ENCODE measurements at places on chromosomes 1 and 21.

DNA sequence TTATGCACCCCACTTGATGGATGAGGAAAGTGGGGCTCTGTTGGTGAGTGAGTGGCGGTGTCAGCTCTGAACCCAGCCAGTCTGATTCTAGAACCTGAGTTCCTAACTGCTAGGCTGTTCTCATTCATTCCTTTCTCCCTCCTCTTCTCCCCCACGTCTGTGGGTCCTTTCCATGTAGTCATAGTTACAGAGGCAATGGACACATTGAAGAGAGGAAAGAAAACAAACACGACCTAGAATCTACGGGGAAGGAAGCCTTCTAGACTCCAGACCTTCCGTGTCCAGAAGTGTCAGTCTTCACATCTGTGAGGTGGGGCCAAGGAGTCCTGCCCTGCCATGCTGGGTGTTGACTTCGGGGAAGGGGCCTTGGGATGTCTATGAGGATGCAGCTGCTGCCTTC, 115.8 kb upstream of the WNT4 start:
- no peak for DNase-seq

DNA sequence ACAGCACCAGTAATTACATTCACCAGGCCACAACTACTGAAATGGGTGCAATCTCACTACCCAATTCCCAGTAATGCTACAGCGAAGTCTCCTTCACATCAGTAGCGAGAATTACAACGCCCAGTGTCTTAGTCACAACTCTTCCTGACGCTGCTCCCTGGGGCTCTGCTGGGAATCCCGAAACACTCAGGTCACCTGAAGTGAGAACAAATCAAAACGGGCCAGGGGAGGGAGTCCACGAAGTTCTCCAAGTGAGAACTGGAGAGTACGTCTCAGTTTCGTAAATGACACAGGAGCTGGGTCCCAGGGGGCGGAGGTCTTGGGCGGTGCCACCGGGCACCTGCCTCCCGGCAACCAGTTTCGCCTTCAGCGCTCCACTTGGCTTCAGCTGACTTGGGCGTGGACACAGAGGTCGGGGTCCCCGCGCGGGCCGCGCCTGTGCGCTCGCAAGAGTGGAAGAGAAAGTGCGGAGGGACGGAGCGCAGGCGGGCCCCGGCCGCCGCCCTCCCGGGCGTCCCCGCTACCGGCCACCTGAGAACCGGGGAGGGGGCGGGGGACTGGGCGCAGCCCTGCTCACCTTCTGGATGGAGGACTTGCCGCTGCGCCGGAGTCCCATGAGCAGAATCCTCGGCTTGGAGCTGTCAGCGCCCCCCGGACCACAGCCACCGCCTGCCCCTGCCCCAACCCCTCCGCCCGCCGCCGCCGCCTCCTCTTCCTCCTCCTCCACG, 575 bp downstream of the RRAGC start:
- DNase-seq: peak; percentile 79

- DNase-seq: peak; percentile 75
Observed at GRCh38 chr1:12204140-12204539, 25.7 kb upstream of the VPS13D start.

DNA sequence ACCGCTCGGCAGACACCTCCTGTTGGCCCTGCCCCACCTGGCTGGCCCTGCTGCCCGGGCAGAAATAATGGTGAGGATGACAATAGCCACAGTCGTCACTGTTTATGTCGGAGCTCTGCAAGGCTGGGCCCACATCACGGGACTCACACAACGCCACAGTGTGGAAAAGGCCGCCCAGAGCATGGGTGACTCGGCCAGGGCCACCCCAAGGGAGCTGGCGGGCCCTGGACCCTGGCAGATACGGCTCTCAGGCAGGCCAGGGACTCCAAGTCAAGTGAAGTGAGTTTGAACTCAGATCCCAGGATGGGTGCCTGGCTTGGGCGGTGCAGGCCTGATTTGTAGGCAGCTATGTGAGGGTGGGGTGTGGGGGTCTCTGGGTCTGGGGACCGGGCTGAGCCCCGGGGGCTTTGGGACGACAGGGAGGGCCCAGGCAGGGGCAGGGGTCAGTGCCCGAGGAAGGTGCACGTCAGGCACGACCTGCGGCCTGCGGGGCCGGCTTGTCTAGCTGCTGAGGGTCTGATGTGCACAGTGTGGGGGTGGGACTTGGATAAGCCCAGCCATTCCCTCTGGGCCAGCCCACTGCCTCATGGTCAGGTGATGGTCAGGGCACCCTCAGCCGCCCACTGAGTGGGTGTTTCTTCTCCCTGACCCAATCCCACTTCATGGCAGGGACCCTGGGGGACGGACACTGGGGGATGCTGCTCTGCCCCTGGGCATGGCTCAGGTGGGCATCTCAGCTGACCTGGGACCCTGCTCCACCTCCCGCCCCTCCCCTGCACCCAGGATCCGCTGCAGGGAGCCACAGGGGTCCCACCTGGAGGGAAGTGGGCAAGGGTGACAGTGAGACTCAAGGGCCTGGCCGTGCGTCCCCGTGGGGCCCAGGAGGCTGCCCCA, 1.0 kb downstream of the RNF223 start:
- DNase-seq: no peak

- peak; percentile 61 for DNase-seq
Observed at GRCh38 chr1:61050541-61051442, 31.6 kb upstream of the NFIA start.

GRCh38 chr1:30508611-30509010, 214.8 kb downstream of the MATN1 start:
- DNase-seq: no peak

GRCh38 chr1:236000781-236001180, 64.1 kb downstream of the NID1 start:
- no peak for DNase-seq

DNA sequence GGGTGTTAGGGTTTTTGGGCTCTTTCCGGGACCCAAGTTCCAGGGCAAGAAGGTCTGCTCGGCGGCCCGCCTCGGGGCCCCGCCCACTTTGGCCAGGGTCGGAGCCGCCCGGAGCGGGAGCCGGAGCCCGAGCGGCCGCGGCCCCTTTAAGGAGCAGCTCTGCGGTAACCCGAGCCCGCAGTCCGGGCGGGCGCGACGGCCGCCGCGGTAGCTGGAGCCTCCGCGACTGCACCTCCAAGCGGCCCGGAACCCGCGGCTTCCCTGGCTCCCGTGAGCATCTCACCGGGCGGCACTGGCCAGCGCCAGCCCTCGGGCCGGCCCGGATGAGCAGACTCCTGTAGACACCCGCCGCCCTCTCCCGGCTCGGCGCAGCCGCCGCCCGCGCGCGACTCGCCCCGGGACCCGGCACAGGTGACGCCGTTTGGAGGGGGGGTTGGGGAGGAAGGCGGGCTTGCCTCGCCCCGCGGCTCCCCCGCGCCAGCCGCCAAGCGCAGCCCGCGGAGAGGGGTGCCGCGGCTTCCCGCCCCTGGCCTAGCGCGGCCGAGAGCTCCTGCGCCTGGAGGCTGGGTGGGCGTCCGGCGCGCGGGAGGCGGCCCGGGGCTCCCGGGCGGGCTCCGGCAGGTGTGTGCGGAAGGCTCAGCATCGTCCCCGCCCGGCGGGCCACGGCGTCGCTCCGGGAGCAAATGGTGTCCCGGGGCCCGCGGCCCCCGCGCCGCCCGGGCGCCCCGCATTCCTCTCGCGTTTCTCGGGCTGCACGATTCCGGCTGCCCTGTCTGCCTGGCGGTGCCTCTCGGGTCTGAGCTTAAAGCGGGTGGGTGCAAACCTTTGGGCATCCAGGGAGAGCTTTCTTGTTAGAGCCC, at the start of gene TLCD4:
Gene TLCD4, plus strand, starts transcription at position 149 of the 860 bp plus-strand sequence. CDS start 26,547 bp downstream, outside the sequence.
- DNase-seq: peak; percentile 63

DNA sequence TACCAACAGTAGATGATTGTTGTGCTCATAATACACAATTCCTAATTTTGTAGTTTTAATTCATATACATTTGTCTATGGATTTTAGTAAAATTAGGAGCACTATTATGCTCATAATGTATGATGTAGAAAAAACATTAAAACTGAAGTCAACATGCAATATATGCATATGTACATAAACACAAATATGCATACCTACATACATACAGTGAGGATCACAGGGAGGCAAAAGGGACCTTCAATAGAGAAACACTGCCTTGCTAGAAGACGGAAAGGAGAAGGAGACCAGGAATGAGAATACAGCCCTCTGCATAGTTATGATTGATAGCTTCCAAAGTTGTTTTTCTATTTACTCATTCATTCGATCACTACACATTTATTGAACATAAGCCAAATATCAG, 606.5 kb downstream of the LMO4 start:
- no peak for DNase-seq

- no peak for DNase-seq
Observed at GRCh38 chr1:59027177-59027576, 243.3 kb upstream of the JUN start.

DNA sequence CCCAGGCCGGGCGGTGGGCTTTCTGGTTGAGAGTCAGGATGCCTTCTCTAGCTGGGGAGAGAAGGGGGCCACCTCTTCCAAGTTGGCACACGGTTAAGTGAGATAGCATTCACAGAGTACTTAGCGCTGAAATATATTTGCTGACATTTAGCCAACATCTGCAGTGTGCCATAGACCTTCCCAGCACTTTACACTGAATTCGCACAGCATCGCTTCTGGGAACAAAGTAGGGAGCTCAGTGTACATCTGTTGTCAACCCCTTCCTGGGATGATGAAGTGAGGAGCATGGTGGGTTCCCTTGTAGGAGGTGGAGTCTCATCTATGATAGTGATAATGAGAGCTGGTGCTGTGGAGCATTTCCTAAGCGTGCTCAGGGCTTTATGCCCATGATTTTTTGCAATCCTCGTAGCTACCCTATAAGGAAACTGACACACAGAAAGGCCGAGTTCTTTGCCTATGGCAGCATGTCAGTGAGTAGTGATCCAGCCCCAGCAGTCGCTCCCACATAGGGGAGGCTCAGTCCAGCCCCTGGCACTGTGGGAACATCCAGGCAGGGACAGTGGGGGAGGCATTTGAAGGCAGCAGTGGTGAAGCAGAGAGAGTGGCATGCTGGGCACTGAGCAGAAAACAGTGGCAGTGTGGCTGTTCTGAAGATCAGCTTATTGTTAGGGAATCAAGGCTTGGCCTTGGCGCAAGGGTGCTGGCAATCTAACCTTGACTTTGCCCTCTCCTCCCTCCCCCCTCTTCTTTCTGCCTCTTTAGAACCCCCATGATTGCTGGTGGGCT, 176.2 kb downstream of the PGBD5 start:
- no peak for DNase-seq

DNA sequence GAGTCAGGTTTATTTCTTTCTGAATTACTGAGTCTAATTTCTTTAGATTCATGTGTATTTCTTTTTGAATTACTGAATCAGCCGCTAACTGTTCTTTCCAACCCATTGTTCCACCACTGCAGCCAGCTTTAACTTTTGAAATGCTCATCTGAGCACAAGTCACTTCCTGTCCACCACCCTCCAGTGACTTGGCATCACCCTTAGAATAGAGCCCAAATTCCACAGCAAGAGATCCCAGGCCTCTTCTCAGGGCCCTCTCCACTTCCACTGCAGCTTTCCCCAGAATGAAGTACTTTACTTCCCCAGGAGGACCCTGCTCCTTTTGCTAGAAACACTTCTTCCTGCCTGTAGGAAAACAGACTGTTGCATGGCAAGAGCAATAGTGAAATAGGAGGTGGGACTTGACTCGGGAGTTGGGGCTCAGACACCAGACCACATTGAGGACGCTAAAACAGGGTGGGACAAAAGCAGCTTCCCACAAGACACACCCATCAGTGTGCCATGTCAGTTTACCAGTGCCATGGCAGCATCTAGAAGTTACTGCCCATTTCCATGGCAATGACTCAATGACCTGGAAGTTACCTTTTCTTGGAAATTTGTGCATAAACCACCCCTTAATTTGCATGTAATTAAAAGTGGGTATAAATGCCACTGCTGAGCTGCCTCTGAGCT, 56.5 kb upstream of the ADAR start:
- no peak for DNase-seq

- DNase-seq: no peak
Observed at GRCh38 chr1:99551812-99552614, 93.9 kb upstream of the PALMD start.

Measured in activated CD8-positive, alpha-beta memory T cell treated with anti-CD3 and anti-CD28 coated beads, Interleukin-2, amount 50 U/mL, for 48 hours (primary cell).